ENCODE measurements at places on chromosomes 2 and 18. TPM values are rescaled to one million over a fixed set of nuclear protein-coding genes. Genes with fewer than 3 reads are reported as not detected.

Gene FAM161A
- total RNA-seq: 1.5 TPM

DNA sequence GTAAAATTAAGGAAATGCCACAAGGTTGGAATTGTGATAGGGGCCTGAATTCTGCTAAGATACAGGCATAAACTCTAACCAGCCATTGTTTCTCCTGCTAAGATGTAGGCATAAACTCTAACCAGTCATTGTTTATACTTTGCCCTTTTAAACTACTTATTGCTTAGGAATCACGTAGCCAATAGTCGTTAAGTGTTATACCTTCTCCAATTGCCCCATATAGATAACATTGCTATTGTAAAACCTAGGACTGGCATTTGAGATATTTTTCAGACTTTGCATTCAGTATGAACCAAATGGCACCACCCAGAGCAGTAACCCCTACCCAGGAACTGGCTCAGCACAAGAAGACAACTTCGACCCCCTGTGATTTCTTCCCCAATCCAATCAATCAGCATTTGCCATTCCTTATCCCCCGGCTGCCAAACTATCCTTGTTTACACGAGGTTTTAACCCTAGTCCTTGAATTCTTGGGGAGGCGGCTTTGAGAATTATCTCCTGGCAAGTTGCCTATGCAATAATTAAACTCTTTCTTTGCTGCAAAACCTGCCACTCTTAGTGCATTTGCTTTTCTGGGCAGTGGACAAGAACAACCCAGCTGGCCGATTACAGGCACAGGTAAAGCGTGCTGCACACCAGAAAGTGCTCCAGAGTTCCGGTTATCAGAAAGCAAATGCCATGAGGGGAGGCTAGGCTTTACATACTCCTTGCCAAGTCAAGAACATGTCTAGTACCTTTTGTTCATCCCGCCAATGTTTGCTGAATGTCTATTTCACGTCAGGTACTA is 167.6 kb downstream of the LAMA1 start:
- no peak for DNase-seq

- no peak for DNase-seq
Observed at GRCh38 chr2:174588463-174588862, 9.1 kb downstream of the WIPF1 start.

- no peak for DNase-seq
Observed at GRCh38 chr2:39024833-39025232, 96.0 kb downstream of the SOS1 start.

Gene SOCS6
- 20.9 TPM for total RNA-seq

Gene ITGA4
- 18.4 TPM for total RNA-seq

DNA sequence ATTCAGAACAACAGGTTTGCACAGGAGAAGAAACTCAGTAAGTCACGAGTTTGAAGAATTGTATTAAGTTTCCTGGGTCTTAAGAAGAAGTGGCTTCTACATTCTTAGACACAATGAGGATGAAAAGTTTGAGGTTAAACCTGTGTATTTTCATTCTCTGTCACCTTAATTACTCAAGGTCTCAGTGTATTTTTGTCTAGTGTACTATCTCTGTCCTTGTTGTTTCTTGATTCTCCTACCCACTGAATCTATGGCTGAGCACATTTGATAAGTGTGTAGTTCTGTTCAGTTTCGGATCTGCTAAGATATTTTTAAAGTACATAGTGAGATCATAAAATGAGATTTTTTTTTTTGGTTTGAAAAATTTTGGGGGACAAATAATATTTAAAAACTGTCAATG is 460.7 kb downstream of the NRXN1 start:
- no peak for DNase-seq

Gene RAB17
- 50.9 TPM for total RNA-seq

DNA sequence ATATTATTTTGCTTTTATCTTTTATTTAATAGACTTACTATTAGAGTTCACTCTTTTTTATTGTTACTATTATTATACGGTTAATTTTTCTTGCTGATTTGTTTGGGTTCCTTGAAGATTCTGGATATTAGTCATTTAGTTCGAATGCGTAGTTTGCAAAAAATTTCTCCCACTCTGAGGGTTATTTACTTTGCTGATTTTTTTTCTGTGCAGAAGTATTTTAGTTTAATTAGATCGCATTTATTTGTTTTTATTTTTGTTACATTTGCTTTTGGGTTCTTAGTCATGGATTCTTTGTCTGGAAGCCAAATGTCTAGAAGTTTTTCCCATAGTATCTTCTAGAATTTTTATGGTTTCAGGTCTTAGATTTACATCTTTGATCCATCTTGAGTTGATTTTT is 585.2 kb downstream of the CPS1 start:
- no peak for DNase-seq

Gene DQX1
- total RNA-seq: not detected

DNA sequence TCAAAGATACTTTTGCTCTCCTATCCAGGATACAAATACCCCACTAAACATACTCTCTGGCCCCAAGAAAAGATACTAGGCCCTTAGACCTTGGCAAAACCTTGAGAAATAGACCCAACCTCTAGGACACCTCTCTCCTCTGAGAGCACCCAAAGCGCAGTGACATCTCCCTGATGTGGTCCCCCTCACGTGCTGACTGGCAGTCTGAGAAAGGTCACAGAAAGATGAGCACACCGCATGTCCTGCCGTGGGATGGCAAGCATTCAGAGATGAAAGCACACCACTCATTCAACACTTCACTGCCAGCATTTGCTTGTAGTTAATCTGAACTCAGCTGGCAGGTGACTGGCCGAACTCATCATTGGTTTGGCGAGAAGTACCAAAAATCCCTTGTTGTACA is 6.1 kb upstream of the TBC1D8 start:
- no peak for DNase-seq

Gene SELENOI
- total RNA-seq: 14.8 TPM

All from upper lobe of right lung (tissue), 1 donor.